CD8-positive, alpha-beta memory T cell (primary cell): ENCODE measurements at places on chromosomes 3 and 15. TPM values are rescaled to one million over a fixed set of nuclear protein-coding genes. Genes with fewer than 3 reads are reported as not detected.

GRCh38 chr3:62378311-62378789, 5.0 kb upstream of the FEZF2 start:
- no peak for DNase-seq
- no peak overlapping the region for H3K27ac ChIP-seq
- no peaks in the 10 kb centered on the region for H3K4me1 ChIP-seq
- no peak overlapping the region for H3K4me3 ChIP-seq
- peaks cover 12% of the 10 kb centered on the region for H3K27me3 ChIP-seq

DNA sequence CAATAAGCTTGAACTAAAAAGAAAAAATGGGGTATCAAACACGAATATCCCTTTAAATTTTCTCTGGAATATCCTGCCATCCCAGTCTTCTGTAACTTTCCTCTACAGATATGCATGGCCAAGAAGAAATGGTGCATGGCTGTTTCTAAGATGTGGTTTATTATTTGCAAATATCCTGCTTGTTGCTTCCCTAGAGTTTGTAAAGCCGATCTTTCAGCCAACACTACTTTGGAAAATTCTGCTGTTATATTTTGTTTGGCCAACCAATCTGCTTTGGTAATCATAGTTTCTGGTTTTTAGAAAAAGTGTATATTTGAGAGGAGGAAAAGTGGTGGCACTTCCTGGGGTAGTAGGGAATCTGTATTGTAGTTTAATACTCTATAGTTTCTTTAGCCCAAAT, 13.9 kb downstream of the PHLDB2 start:
- H3K4me3 ChIP-seq, result no peak overlapping the region
- H3K4me1 ChIP-seq, result no peaks in the 10 kb centered on the region
- H3K27ac ChIP-seq, result no peak overlapping the region
- H3K27me3 ChIP-seq, result no peaks in the 10 kb centered on the region
- DNase-seq, result no peak

GRCh38 chr15:75929799-75930565, 26.3 kb downstream of the FBXO22 start:
- peaks cover 3% of the 10 kb centered on the region for H3K4me1 ChIP-seq
- DNase-seq, result no peak
- H3K36me3 ChIP-seq, result peaks cover 6% of the 10 kb centered on the region

DNA sequence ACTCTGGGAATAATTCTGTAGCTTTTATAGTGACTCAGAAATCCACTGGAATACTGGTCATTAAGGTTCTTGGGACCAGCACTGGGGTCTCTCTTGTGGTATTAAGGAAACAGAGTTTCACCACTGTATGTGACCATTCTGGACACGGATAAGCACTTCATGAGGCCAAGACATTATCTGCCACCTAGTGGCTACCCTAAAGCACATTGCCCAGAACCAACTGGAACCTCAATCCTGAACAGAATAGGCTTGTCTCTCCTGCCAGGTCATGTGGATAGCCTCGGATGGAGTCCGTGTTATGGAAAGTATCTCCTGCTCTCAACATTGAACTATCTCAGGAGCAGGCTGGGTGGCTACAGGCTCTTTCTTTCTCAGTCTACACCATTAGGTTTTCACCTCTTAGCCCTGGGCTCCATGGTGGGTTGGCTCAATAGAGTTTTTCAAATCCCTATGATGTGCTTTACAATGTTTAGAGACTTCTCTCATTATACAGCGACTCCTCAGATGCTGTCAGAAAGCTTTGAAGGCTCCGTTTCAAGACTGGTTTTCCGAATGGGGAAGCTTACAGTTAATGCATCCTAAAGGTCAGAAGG, 167.6 kb upstream of the ST8SIA2 start:
- no peak overlapping the region for H3K27ac ChIP-seq
- no peaks in the 10 kb centered on the region for H3K4me1 ChIP-seq
- no peaks in the 10 kb centered on the region for H3K36me3 ChIP-seq
- no peak overlapping the region for H3K4me3 ChIP-seq

DNA sequence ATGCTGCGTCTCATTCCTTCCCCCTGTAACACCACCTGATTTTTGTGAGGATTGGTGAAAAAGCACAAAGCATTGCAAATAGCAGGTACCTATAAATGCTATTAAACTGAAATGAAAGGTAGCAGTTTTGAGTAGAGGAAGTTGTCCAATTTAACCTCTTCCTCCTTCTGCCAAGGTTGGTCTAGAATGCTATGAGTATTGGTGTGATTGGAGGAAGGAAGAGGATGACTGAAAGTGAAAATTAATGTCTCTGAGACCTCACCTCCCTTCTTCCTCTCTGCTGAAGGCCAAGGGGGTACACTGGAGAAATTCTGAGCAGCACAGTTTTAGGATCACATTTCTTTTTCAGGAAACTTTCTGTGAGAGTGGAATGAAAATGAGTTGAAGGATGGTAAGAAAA, 94.4 kb downstream of the DTWD1 start:
- no peaks in the 10 kb centered on the region for H3K27me3 ChIP-seq
- no peak for DNase-seq
- H3K27ac ChIP-seq, result no peak overlapping the region
- no peaks in the 10 kb centered on the region for H3K36me3 ChIP-seq
- no peak overlapping the region for H3K4me3 ChIP-seq

- no peak overlapping the region for H3K27ac ChIP-seq
- H3K27me3 ChIP-seq, result peaks cover 3% of the 10 kb centered on the region
- no peak overlapping the region for H3K4me3 ChIP-seq
Observed at GRCh38 chr3:186035277-186035676, 73.6 kb downstream of the ETV5 start.

DNA sequence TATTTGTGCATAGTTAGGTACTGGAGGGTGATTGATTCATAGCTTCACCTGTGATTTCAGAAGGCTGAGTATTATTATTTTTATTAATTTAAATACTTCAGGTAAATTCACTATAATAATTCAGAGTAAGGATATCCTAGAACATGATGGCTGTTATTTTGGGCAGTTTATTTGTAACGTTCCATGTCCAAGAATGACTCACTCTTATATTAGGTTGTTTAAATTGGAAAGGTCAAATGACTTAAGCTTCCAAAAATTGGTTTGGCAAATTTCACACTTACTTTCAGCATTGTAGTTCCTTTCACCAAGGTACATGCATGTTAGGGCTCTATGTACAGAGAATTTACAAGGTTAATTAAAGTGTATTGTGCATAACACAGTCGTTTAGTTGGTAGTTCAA, 120.2 kb downstream of the EPHA3 start:
- no peak for DNase-seq
- no peaks in the 10 kb centered on the region for H3K27me3 ChIP-seq
- H3K4me1 ChIP-seq, result no peaks in the 10 kb centered on the region
- H3K36me3 ChIP-seq, result no peaks in the 10 kb centered on the region
- no peak overlapping the region for H3K4me3 ChIP-seq

DNA sequence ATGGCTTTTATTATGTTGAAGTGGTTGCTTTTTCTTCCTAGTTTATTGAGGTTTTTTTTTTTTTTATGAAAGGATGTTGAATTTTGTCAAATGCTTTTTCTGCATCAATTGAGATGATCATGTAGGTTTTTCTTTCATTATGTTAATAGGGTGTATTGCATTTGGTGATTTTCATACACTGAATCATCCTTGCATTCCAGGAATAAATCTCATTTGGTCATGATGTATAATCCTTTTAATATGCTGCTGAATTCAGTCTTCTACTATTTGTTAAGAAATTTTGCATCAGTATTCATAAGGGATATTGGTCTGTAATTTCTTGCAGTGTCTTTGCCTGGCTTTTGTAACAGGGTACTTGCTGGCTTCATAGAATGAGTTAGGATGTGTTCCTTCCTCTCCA, 11.5 kb upstream of the CLRN1 start:
- no peak overlapping the region for H3K27ac ChIP-seq
- no peak overlapping the region for H3K4me3 ChIP-seq
- no peaks in the 10 kb centered on the region for H3K27me3 ChIP-seq

DNA sequence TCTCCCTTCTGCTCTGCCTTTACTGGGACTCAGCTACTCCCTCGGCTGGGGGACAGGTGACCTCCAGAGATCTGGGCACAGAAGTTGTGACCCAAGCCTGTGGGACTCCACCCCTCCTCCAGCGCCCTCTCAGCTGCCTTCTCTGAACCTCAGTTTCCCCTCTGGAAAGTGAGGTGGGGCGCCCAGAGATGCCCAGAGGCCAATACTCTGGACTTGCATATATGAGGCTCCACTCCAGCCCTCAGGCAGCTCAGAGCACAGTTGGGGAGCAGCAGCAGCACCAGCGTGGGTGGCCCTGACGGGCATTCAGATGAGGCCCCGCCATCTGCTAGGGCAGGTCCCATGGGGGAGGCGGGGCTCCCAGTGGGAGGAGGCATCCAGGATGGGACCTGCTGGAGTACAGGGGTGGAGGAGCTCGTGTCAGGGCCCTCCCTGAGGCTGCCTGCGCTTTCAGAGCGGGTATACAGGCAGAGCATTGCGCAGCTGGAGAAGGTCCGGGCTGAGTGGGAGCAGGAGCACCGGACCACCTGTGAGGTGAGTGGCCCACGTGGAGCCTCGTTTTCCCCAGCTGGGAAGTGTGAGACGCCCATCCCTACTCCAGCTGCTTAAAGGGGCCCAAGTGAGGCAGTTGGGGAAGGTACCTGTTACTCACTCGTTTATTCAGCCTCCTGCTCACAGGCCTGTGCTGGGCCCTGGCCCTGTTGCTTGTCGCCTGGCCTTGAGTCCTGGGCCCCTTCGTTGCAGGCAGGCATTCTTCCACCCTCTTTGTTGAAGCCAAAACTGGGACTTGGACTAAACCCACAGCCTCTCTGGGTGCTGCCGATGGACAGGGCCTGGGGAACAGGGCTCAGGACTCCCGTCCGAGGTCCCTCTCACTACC, 35.4 kb downstream of the PSTPIP1 start:
- DNase-seq, result peak; percentile 0
- no peaks in the 10 kb centered on the region for H3K27me3 ChIP-seq
- H3K36me3 ChIP-seq, result peaks cover 34% of the 10 kb centered on the region
- H3K4me1 ChIP-seq, result no peaks in the 10 kb centered on the region
- H3K4me3 ChIP-seq, result no peak overlapping the region

DNA sequence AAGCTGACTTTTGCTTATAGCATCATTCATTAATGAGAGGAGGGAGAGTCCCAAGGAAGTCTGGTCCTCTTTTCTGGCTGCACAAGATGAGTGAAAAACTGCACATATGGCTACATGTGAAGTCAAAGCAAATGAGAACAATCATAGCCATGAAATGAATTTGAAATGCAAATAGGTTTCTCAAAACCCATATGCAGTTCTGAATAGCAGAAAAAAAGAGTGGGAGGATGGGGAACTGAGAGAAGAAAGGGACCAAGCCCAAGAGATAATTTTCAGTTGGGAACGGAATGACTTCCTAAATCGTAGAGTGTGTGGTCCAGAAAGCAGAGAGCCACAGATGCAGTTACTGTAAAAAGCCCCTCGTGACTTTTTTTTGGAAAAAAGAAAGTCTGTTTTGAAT, 66.3 kb downstream of the GTPBP8 start:
- H3K36me3 ChIP-seq, result no peaks in the 10 kb centered on the region
- H3K4me1 ChIP-seq, result no peaks in the 10 kb centered on the region
- H3K4me3 ChIP-seq, result no peak overlapping the region
- H3K27me3 ChIP-seq, result no peaks in the 10 kb centered on the region
- no peak for DNase-seq

DNA sequence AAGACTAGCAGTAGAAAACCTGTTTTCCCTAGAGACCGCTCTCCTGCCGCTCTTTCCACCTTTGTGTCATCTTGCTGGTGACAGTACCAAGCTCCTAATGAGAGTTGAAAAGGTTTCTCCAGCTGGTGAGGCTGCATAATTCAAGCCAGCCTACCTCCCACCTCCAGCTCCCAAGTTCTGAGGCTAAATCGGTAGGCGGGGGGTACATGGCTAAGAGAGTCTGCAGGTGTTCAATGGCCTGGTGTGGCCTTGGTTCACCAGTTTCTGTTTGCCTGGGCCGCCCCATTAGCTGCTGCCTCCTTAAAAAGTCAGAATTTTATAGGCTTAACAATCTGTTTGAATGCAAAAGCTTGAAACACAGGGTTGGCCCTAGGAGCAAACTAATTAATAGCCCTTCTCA, 262.8 kb downstream of the SLCO3A1 start:
- H3K4me3 ChIP-seq, result no peak overlapping the region
- H3K27me3 ChIP-seq, result no peaks in the 10 kb centered on the region
- H3K27ac ChIP-seq, result no peak overlapping the region

DNA sequence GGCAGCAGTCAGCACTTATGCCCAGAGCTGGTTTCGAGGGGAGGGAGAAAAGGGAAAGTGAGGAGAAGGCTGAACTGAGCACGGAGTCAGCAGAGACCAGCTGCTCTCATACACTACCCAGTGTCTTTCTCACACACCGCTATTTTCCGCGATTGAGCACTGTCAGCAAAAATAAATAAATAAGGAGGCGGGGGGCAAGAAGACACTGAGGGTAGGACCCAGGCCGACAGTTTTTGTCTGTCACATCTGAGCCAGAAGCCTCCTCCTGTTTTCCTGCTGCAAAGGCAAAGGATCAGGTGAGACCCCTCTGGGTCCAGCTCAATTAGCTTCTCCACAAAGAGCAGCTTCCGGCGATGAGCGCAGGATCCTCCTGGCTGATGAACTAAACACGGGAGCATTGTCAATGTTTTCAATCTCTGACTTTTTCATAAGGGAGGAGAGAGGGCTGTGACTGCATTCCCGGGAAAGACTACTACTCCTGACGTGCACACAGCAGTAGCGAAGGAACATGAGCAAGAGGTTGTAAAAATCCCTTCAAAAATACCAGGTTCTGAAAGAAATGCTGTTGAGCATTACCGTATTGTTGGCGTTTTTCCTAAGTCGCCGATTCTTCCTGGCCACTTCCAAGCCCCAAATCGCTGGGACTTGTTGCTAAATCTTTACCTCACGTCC, 1.3 kb downstream of the FRMD5 start:
- peaks cover 17% of the 10 kb centered on the region for H3K4me1 ChIP-seq
- H3K27ac ChIP-seq, result no peak overlapping the region
- H3K36me3 ChIP-seq, result no peaks in the 10 kb centered on the region
- H3K27me3 ChIP-seq, result peaks cover 35% of the 10 kb centered on the region
- no peak for DNase-seq

- H3K36me3 ChIP-seq, result no peaks in the 10 kb centered on the region
- H3K27me3 ChIP-seq, result no peaks in the 10 kb centered on the region
- no peak overlapping the region for H3K4me3 ChIP-seq
- DNase-seq, result no peak
- H3K27ac ChIP-seq, result no peak overlapping the region
Observed at GRCh38 chr3:160312014-160312624, 86.9 kb downstream of the C3orf80 start.

- H3K4me3 ChIP-seq, result no peak overlapping the region
- no peak overlapping the region for H3K27ac ChIP-seq
- H3K36me3 ChIP-seq, result no peaks in the 10 kb centered on the region
- H3K27me3 ChIP-seq, result no peaks in the 10 kb centered on the region
- no peak for DNase-seq
Observed at GRCh38 chr3:103048068-103048722, 613.4 kb downstream of the ZPLD1 start.

Gene CCR3
- not detected for total RNA-seq

Gene THRB
- total RNA-seq, result not detected

Gene SAMD7
- total RNA-seq, result not detected

Gene GREM1
- not detected for total RNA-seq

Gene DPPA4
- total RNA-seq, result not detected

Gene LINGO1
- total RNA-seq, result not detected

Gene SLC12A1
- total RNA-seq, result not detected

Gene PLA2G4E
- not detected for total RNA-seq

Gene HTR3E
- not detected for total RNA-seq

Gene CCR9
- total RNA-seq, result 7.3 TPM

Gene MASP1
- not detected for total RNA-seq

Gene MAP1A
- total RNA-seq, result 0.92 TPM

Gene CHSY1
- 49.7 TPM for total RNA-seq
